ENCODE measurements at places on chromosomes 16 and 17.

DNA sequence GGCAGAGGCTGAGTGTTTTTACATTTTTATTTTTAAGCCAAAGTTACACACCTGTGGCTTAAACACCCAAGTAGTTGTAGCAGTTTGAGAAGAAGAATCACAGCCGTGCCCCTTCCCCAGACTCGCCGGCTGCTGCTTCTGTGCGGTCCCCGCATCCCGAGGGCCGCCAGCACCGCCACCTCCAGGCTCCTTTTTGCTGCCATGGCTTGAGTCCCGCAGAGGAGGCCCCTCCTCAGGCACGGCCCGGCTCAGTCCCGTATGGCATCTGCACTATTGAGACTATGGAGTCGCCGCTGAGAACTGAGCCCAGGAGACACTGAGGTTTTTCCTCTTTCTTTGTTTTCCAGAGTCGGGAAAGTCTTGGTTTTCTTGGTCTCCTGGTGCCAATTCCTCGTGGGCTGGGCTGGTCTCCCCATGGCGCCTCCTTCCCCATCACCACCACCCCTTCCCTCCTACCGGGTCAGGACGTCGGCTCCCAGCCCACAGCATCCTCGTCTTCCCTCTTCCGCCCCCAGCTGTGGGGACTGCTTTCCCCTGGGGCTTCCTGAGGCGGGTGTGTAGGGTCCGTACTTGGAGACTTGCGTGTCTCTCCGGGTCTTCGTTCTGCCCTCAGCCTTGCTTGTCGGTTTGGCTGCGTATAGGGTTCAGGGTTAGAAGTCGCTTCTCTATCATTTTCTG, 32.6 kb upstream of the CDH15 start:
- no peak for DNase-seq

DNA sequence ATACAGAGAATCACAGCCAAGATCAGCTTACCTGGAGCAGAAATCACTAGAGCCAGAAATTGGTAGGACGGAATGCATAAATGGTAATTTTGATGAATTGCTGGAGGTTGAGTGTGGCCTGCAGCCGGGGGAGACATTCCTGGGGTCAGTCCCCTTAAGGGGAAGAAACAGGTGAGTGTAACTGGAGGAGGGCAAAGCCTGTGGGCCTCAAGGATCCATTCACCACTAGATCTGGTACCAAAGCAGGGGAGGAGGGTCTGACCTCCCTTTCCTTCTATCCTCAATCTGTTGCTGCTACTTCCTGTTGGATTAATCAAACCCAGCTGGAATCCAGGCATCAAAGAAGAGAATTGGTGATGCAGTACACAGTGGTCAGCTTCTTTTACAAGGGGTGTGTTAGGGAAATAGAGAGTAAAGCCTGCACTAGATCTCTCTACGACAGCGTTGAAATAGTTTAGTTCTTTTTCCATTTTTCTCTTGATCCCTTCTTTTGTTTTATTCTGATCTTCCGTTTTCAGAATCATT, 8.6 kb upstream of the ABCA9 start:
- DNase-seq, result no peak

GRCh38 chr17:3865176-3865575, 19.1 kb upstream of the NCBP3 start:
- DNase-seq, result no peak

DNA sequence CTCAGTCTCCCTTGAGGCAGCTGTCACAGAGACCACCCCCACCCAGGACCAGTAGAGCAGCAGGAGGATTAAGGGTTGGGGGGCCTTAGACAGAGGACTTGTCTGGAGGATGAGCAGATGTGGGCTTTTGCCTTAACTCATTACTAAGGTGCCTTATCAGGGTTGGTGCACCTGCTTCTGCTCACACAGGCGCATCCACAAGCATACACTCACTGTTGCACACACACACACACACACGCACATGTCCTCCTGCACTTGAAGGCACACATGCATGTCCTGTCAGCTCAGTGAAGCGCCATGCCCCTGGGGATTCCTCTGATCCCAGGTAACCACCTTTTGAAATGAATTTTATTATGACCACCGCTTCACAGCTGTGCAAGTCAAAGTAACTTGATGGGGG, 1.2 kb downstream of the GFAP start:
- DNase-seq, result no peak

DNA sequence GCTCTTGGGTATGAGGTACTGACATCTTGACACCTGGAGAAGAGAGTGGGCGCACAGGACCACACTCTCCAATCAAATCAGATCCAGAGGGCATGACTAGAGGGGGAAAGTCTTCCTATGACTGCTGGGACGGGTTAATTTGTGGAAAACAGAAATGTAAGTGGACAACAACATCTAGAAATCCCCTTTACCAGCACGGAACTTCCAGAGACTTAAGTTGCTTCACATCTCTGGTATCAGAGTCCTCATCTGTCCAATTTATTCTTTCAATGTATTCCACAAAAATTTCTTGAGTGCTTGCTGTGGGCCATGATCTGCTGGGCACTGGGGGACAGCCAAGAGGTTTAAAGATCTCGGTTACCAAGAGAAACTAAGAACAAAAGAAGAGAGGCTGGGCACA, 159.2 kb downstream of the COPRS start:
- no peak for DNase-seq

DNA sequence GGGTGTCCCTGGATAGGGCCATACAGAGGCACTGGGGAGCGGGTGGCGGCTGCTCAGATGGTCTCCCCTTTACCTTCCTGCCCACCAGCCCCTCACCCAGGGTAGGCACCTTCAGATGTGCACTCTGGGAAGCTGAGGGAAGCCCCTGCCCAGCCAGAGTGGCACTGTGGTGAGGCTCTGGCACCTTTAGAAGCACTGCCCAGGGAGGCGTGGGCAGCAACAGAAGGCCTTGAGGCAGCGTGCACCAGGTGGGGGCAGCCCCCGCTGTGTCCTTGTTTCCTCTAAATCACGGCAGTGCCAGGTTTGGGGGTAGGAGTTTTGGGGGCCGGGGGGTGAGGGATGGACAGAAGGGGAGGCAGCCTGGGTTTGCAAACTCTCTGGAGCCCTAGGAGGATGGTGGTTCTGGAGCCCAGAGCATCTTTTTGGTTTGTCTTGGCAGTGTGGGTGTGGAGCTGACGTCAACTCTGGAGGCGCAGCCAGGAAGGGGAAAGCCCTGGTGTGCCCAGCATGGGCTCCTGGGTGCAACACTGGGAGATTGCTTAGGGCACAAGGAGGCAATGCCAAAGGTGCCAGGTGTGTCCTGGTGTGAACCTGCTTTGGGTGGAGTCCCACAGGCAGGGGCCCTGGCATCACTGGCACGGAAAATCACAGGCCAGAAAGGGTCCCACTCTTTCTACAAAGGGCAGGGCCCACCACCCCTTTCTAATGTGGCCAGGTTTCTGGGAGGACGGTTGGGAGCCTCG, 23.1 kb upstream of the CDC42EP4 start:
- no peak for DNase-seq

- DNase-seq, result no peak
Observed at GRCh38 chr17:8956465-8956902, 9.0 kb downstream of the PIK3R5 start.

- DNase-seq, result peak; percentile 87
Observed at GRCh38 chr16:14501331-14502255, 128.5 kb downstream of the PARN start.

GRCh38 chr16:50300942-50301625, 34.7 kb downstream of the ADCY7 start:
- DNase-seq, result no peak

DNA sequence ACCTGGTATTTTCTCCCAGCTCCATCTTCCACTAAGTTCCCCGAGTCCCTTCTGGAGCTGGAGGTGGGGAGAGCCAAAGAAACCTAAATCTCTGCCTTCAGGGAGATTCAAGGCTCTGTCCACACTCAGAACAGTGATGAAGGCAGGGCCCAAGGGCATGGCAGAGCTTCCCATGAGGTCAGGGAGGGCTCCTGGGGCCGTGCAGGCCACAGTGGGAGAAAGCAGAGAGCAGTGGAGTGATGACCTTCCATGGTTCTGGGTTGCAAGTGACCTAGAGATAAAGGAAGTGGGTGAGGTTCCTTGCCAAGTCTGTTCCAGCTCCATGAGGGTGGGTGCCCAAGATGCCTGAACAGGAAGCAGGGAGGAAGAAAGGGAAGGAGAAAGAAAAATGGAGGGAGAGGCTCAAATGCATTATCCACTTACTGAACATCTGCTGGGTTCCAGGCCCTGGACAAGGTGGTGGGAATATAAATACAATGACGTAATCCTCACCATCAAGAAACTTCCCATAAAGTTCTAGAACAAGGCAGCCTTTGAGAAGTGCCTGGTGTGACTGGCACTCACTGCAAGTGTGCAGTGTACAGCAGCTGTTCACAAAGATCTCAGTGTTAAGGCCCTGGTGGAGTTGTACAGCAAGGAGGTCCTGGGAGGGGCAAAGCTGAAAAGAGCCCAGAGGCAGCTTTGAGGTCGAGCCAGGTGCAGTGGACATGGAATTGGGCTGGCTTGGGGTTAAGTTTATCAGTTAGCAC, 13.3 kb downstream of the TBKBP1 start:
- no peak for DNase-seq

DNA sequence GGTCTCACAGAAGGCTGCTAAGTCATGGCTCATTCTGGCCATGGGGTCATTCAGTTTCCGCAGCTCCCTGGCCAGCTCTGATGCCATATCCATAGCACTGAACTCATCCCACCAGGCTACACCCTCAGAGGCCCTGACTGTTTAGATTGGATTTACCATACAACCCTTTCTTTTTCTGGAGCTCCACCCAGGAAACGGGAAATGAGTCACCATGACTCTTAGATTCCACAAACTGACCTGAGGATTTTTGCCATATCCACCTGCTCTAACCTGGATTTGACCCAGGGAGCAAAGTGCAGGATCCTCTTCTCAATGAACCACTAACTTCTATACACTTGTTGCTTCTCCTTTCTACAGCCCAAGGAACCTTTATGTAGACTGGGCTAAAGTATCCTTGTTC, 20.3 kb upstream of the CALB2 start:
- peak; percentile 74 for DNase-seq

GRCh38 chr16:12879812-12880211, 21.6 kb upstream of the SHISA9 start:
- DNase-seq, result no peak

DNA sequence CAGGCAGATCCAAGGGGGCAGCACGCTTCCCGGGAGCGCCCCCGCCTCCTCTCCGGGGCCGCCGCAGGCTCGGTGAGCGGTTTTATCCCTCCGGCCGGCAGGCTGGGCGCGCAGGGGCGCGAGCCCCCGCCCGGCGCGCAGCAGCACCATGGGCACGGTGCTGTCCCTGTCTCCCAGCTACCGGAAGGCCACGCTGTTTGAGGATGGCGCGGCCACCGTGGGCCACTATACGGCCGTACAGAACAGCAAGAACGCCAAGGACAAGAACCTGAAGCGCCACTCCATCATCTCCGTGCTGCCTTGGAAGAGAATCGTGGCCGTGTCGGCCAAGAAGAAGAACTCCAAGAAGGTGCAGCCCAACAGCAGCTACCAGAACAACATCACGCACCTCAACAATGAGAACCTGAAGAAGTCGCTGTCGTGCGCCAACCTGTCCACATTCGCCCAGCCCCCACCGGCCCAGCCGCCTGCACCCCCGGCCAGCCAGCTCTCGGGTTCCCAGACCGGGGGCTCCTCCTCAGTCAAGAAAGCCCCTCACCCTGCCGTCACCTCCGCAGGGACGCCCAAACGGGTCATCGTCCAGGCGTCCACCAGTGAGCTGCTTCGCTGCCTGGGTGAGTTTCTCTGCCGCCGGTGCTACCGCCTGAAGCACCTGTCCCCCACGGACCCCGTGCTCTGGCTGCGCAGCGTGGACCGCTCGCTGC, 832 bp downstream of the CDK5R1 start:
- no peak for DNase-seq

- no peak for DNase-seq
Observed at GRCh38 chr17:71461498-71462169, 659.2 kb upstream of the SOX9 start.

GRCh38 chr17:10041916-10042588, 137.0 kb upstream of the RCVRN start:
- DNase-seq, result no peak

All from PC-3 (cell line).